ENCODE measurements at places on chromosomes 4 and X.

GRCh38 chr4:92825791-92826190 lies 522.0 kb downstream of the GRID2 start:
- no peak for DNase-seq

- no peak for DNase-seq
Observed at GRCh38 chr4:2248821-2249261, 6.9 kb upstream of the HAUS3 start.

DNA sequence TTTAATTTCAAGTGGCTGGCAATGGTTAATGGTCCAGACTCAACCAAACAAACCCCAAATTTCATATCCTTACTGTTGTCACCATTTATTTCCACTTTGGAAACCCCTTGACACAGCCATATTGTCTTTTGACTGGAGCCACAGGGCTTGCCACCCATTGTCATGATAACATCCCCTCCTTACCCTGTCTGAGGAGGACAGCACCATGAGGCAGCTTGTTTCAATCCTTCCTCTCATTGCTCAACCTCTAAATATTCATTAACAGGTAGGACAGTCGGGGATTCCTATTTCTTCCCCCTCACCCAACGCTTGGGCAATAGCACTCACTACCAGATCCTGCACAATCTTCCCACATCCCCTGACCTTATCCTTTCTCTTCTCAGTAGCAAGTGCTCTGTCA lies 92.1 kb downstream of the CEP135 start:
- no peak for DNase-seq

DNA sequence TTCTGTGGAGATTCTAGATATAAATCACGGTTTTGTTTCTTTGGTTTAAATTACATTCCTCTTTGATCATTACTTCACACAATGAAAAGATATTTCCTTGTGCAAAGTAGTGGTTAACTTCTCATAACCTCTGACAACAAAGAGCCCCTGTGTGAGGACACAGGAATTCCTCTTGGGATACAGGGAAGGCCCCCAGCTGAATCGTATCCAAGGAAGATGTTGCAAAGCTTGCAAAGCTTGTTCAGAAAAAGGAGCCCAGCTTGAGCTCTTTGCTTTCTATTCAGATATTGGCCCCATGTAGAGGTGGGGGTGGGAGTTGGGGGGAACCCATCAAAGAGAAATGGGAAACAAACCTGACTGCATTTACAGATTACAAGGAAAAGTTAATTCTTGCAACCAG lies 145.7 kb downstream of the RELL1 start:
- DNase-seq = no peak

DNA sequence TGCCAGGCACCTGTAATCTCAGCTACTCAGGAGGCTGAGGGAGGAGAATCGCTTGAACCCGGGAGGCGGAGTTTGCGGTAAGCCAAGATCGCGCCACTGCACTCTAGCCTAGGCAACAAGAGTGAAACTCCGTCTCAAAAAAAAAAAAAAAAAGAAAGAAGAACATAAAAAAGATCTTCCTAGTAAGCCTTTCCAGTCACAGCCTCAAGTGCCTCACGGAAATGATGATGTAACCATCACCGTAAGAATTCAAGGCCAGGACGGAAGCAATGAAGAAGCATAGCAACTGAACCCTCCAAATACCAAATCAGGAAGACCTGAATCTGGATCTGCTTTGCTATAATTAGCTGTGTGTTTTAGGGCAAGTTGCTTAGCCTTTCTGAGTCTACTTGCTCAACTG lies 28.8 kb downstream of the RBM47 start:
- DNase-seq = no peak
